Cerebellar cortex (tissue), 1 donor: ENCODE measurements at places on chromosomes 11 and 22.
A peak's percentile ranks its signal among the peaks of the same experiment; 100 is the strongest.

- DNase-seq = no peak
Measured at GRCh38 chr11:79119491-79120284, 321.1 kb downstream of the TENM4 start.

DNA sequence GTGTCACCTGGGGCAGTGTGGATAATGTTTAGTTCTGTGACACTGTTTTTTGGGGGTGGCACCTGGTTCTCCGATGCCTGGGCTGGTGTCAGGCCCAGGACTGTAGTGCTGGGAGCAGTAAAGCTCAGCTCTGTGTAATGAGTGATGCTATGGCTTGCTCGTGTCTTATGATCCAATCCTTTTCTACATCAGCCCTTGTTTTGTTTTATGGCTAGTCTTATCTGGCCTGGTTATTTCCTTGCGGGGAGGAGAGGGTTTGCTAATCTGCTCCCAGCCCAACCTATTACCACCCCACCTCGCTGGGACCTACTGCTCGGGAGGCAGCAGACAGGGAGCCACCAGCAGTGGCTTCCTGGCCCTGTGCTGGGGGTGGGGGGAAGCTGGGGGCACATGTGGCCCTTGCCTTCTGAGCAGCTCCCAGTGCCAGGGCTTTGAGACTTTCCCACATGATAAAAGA lies 35.0 kb upstream of the TPBGL start:
- no peak for DNase-seq

DNA sequence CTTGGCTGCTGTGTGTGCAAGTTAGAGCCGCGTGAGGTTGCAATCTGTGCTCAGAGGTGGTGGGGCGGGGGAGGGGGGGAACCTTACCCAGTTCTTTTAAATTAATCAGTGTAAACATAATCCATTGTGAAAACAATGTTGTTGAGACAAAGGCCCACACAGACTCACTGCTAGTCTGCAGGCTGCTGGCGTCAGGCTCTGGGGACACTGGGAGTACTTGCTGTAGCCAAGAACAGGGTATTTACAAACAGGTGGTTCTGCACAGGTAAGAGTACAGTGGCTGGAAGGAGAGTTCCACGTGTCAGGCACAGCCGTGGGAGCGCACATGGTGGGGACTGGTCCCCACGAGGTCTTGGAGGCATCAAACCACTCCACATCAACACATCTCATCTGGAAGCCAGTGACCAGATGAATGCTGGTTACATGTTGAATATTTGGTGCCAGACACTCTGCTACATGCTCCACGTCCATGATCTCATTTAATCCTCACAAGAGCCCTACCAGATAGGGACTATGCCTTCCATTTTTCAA lies 27.4 kb downstream of the SCUBE1 start:
- DNase-seq = no peak

DNA sequence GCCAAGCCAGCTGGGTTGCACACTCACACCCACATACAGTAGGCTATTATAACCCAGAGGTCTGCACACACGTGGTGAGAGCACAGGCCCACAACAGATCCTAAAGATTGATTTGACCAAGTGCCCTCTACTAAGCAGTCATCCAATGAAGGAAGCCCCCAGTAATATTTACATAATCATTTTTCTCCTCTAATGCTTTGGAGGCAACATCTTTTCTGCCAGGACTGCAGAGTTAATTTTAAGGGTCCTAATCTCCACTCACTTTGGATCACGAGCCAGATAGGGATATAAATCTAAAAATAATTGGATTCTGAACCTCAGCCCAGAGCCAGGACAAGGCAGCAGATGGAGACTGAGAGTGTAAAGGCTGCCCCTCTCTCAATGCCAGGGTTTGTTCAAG lies 49.1 kb upstream of the MTNR1B start:
- no peak for DNase-seq

DNA sequence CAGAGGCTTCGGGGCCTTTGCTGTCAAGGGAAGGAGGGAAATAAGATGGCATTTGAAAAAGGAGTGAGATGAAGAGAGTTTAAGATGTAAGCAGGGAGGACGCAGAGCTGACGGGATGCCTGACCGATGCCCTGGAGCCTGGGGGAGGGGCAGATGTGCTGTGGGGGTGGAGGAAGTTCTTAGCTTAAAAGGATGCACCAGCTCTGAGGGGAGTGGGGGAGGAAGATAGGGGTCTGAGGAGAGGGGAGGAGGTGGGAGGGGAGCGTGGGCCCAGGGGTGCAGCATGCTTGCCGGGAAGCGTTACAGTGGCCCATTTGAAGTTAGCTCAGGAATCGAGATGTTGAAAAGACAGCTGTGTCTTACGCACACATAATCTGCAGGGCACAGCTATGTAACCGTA lies 56.3 kb downstream of the RPS6KA4 start:
- DNase-seq = no peak

DNA sequence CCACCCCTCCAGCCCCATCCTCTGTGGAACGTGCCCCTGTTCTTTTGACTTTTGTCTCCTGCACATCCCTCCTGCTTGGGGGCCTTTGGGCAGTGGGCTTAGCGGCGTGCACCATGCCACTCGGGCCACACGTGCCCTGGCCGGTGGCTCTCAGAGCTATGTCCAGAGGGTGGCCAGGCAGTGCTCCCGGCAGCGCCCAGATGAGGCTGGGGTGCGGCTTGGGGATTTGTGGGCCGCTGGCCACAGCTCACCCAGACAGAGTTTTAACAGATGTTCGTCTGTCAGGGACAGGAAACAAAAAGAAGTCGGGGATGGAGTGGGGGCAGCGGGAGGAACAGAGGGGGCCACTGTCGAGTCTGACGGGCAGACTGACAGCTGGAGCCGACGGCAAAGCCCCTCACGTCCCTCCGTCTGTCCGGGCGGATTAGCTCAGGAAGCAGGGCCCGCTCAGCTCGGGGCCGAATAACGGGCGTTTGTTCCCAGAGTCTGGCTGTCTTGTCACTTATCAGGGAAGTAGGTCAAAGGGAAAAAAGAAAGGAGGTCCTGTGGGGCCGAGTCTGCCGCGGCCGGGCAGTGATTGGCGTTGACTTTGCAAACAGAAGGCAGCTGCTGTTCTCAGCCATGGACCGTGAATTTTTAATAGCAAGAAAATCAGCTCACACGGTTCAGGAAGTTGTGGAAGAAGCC lies 61.6 kb downstream of the LRP5 start:
- DNase-seq = peak; percentile 12

DNA sequence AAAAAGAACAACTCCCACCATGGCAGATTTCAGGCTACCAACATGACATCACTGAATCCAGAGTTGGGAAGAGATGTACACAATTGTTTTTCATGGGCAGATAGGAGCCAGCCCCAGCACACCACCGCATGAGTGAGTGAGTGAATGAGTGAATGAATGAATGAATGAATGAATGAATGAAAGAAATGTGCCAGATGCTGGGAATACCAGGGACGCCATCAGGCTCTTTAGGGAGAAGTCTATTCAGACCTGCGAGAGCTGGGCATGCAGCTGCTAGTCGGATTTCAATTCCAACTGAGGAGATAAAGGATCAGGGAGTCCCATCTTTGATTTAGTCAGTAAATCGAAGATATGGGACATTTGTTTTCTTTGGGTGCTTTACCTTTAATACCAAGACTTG lies 15.3 kb upstream of the FAM83F start:
- no peak for DNase-seq

GRCh38 chr11:111938687-111939160 lies 1.6 kb downstream of the DIXDC1 start:
- DNase-seq = peak; percentile 95

DNA sequence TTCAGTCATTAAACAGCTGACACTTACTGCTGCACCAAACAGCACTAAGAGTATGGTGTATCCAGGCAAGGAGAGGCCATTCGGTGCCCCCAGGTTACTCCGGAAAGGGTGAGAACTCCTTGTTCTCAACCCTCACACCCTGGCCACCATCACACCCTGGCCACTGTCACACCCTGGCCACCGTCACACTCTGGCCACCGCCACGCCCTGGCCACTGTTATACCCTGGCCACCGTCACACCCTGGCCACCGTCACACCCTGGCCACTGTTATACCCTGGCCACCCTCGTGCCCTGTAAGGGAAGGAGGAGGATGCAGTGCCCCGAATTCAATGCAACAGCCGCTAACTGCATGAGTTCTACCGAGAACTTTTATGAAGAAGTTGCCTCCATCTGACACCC lies 644.4 kb downstream of the TBC1D22A start:
- no peak for DNase-seq

- no peak for DNase-seq
Measured at GRCh38 chr22:50246242-50247175, 1.7 kb upstream of the TUBGCP6 start.

DNA sequence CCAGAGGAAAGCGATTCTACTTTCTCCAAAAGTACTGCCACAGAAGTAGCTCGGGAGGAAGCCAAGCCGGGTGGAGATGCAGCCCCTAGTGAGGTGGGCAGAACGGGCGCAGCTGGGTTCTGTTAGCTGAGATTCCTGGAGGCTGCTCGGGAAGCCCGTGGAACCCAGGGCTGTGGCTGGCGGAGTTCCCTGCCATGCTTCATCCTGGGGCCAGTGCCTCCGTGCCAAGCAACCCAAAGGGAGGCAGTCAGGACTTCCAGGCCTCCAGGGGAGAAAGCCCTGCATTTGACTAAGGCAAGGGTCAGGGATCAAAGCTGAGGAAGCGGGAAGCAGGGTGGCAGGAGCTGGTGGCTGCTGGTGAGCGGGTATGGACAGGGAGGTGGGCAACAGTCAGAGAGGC lies 6.7 kb upstream of the TRMU start:
- no peak for DNase-seq

- DNase-seq = no peak
Measured at GRCh38 chr11:110425751-110426545, 3.8 kb upstream of the FDX1 start.

DNA sequence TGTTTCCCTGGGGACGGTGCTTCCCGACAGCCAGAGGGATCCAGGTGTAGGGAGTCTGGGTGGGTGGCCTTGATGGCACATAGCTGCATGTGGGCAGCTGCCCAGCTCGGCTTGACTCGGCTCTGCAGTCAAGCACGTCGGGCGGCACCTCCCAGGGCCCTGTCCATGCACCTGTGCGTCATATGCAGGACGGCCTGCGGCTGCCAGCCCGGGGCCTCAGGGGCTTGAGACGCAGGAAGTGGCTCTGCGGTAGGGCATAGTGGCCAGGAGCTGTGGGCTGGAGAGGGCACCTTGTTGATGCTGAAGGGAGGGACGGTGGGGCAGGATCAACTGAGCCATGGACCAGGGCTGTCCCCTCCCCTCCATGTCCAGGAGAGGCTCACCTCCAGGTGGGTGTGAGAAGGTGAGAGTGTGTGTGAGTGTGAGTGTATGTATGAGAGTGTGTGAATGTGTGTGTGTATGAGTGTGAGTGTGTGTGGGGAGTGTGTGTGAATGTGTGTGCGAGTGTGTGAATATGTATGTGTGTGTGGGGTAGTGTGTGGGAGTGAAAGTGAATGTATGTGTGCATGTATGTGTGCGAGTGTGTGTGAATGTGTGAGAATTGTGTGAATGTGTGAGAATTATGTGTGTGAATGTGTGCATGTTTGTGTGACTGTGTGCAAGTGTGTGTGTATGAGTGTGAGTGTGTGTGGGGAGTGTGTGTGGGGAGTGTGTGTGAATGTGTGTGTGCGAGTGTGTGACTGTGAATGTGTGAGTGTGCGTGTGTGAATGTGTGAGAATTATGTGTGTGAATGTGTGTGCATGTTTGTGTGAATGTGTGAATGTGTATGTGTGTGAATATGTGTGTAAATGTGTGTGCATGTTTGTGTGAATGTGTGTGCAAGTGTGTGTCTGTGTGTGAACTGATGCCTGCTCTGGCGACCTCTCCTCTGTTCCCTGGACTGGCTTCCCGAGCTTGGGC lies 5.7 kb upstream of the SUN2 start:
- DNase-seq = no peak

DNA sequence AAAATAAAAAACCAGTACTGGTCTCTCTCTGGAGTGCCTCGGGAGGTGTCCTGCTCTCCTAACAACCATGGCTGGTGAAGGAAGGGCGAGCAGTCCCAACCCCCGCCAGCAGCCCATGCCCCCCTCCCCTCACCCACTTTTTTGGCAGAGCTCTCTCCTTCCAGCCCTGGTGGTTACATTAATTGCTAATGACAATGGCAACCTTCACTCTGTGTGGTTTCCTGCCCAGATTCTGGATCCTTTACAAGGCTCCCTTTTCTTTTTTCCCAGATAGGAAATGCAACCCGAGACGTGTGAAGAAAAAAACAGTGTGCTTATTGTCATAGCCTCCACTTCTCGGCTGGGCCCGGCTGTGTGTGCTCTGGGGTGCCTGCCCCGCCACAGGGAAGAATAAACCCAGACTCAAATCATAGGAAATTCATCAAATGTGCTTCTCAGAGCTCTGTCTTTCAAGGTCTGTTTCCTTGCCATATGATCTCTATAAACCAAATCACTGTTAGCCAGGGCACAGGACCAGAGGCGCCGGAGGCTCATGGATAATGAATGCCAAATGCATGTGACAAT lies 513.0 kb downstream of the SOX6 start:
- DNase-seq = peak; percentile 16
